ENCODE measurements at places on chromosomes 16 and 17.

DNA sequence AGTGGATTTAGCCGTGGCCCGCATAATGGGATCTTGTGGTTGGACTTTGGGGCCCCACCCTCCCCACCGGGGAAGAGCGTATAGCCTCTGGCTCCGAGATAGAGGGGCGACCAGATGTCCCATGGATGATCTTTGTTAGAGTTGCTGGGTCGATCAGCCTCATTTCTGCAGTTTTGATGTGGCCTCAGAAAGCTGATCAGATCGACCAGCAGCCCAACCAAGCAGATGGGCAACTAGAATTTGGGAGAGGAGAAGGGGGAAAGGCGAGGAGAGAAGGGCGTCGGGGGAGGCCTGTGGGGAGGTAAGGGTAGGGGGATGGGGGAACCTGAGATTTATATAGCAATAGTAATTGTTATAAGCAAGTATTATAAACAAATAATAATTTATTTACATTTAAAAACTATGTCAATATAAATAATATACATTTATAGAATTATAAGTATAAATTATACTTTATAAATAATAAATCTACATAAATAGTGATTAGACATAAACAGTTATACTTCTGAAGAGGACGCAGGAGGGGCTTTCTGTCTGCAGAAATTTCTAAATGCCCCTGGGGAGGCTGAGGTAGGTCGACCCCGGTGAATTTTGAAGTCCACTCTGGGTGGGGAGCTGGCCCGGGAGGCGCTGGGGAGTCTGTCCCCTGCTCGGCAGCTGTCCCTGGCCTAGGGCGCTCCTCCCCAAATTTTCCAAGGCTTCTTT is 136.3 kb downstream of the KCNJ12 start:
- DNase-seq, result no peak

DNA sequence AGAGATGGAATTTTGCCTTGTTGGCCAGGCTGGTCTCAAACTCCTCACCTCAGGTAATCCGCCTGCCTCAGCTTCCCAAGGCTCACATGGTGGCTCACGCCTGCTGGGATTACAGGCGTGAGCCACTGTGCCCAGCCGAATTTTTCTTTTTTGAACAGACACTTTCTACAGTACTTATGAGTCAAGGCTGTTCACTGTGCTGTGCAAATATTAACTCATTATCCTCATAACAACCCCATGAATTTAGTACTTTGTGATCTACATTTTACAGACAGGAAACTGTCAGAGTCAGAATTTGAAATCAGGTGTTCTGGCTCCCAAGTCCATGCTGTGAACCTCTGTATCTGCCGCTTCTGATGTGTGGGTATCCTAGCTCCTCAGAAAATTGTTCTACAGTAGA is 25.7 kb upstream of the RASL10B start:
- no peak for DNase-seq

DNA sequence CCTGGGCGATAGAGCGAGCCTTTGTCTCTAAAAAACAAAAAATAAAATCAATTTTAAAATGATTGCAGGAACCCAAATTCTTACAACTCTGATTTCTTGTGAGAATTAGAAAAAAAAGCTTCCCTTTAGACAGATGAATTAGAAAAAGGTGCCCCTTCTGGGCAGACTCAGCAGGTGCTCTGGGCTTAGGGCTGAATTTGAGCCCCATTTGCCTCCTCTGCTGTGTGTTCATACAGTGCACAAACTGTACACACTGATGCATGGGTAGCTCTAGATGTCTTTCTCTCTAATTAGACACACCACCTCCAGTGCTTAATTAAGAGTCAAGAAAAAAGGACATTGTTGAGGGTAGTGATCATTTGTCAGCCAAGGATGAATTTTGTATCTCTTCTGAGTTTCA is 38.5 kb upstream of the NOL11 start:
- DNase-seq, result no peak

DNA sequence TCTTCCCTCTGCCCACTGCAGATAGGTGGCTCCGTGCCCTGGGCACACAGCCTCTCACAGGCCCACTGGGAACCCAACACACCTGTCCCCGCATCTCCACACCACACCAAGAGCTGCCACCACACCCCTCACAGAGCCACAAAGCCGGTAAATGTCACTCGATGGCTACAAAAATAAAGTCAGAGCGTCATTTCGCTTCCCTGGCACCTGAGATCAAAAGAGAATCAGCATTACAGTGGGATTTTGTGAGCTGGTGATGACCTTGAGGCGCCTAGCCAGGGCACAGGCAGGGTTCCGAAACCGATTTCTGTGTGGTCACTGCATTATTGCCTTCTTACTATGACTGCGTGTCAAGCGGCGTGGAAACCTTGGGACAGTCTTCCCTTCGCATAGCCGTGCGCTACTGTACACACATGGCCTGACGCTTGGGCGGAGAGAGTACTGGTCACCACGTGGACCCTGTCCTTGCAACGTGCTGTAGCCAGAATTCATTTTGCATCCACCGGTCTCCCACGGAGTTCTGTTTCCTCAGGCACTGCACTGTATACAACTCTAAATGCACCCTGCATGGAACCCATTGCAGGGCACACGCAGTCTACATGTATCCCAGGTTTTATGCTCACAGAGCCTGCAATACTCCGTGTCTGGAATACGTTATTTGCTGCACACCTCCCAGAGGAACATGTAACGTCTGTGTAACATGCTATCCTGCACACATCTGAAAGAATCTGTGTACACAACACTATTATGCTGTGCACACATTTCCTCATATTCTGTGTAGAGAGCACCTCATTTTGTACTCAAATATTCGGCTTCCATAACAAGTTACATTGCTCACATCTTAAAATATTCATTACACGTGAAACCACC is 5.8 kb upstream of the FOXF1 start:
- no peak for DNase-seq

DNA sequence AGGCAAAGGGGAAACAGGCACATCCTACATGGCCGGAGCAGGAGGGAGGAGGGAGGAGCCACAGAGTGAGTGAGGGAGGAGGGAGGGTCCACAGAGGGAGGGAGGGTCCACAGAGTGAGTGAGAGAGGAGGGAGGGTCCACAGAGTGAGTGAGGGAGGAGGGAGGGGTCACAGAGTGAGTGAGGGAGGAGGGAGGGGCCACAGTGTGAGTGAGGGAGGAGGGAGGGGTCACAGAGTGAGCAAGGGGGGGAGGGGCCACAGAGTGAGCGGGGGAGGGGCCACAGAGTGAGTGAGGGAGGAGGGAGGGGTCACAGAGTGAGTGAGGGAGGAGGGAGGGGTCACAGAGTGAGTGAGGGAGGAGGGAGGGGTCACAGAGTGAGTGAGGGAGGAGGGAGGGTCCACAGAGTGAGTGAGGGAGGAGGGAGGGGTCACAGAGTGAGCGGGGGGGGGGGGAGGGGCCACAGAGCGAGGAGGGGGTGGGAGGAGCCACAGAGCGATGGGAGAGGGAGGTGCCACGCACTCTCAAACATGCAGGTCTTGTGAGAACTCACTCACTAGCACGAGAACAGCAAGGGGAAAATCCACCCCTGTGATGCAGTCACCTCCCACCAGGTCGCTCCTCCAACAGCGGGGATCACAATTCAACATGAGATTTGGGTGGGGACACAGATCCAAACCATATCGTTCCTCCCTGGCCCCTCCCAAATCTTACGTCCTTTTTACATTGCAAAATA is 24.3 kb upstream of the CDH15 start:
- DNase-seq, result no peak

DNA sequence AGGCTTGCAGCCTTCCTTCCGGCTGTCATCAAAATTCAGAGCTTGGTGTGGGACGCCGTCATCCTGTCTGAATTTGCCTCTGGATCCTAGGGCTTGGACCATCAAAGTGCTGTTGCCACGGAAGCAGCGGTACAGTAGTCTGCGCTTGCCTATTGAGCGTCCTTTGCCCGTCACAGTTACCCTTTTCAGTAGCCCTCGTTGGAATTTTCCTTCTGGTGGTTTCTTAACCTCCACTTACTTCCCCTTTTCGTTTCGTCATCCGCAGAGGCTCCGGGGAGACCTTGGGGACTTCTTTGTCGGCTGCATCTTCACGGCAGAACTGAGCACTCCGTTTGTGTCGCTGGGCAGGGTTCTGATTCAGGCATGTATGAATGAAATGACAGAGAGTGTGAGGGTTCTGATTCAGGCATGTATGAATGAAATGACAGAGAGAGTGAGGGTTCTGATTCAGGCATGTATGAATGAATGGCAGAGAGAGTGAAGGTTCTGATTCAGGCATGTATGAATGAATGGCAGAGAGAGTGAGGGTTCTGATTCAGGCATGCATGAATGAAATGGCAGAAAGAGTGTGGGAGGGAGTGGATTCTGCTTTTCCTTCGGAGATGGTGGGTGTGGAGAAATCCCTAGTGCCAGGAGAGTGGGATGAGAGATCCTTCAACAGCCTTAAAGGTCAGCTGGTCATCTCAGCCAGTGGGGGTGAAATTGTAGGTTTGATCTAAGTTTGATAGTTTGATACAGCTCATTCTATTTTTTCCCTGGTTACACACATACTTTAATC is 8.0 kb downstream of the TLCD3A start:
- no peak for DNase-seq

All from NCI-H345 (cell line).